ENCODE measurements at places on chromosomes 11 and 22.

- DNase-seq: no peak
These were observed 14.5 kb upstream of the ARHGAP42 start for GRCh38 chr11:100672498-100673033.

- DNase-seq: no peak
These were observed 839 bp downstream of the CEP164 start for GRCh38 chr11:117328375-117329010.

DNA sequence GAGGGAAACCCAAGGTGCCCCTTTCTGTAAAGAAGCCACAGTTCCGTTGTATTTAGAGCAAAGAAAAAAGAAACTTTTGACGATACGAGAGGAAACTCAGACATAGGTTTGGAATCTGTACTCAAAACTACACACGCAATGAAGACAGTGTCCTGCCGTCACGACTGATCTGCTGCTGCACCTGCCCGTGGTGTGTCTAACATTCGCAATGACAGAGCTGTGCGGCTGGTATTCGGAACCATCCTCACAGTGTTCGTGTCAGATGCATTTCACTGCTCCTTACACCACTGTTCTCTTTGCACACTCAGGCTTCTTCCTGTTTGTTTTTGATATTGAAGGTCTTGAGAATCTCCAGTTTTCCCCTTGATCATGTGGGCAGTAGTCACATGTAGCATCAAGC is 84.8 kb downstream of the RTL6 start:
- no peak for DNase-seq

GRCh38 chr11:3709977-3710376 is 38.8 kb upstream of the CHRNA10 start:
- no peak for DNase-seq

GRCh38 chr11:11748706-11749365 is 92.9 kb upstream of the USP47 start:
- no peak for DNase-seq

- no peak for DNase-seq
These were observed 491.1 kb downstream of the OPCML start for GRCh38 chr11:133041181-133041580.

DNA sequence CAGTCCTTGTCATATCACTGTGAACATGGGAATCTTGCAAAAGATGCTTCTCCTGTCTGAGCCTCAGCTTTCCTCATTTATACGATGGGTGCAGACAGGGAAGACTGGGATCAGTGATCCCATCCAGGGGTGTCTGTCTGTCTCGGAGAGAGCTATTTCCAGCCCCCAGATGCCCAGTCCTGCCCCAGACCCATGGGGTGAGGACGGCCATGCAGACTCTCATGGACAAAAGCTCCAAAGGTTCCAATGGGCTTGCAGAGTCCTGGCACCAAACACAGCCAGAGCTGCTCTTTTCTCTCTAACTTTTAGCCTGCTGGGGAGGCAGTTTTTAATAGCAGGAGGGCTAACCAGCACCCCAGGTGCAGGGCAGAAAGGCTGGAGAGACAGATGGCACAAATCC is 5.2 kb downstream of the SCUBE1 start:
- DNase-seq: no peak

DNA sequence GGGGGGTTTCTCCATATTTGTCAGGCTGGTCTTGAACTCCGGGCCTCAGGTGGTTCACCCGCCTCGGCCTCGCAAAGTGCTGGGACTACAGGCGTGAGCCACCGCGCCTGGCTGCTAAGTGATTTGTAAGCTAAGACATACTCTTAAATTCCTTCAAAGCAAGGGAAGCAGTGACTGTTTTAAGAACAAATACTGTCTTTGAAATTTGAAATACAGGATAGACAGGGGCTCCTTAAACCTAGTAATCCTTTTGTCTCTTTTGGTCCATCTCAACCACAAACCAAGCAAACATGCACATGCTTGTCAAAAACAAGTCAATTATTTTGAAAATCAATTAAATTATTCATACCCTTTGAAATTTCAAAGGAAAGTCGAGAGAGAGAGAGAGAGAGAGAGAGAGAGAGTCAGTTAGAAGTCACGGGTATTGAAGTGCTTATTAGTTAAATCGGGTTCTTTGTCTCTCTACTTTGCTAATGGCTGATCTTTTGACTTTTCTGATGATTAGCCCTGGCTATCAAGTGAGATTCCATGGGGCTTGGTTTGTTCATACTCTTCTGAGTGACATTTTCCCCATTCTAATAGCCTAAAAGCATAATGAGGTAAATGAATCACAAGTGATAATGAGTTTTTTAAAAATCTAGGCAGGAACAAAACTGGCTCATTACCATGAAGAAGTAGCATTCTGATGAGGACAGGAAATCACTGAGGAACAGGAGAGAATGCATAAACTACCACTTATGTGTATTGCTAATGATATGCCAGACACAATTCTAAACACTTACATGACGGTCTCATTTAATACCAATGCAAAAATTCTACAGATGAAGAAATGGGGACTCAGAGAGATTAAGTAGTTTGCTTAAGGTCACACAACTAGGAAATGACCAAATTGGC is 48.0 kb downstream of the MCHR1 start:
- DNase-seq: no peak

- no peak for DNase-seq
These were observed 18.6 kb upstream of the NXPE4 start for GRCh38 chr11:114614127-114614720.
